ENCODE measurements at places on chromosomes 3 and 15. TPM values are rescaled to one million over a fixed set of nuclear protein-coding genes. Genes with fewer than 3 reads are reported as not detected.

SH2D7 gene
- total RNA-seq: not detected

OR4F15 gene
- total RNA-seq: 0.28 TPM

GRCh38 chr3:30894521-30895251 is at the start of gene GADL1:
Gene GADL1, minus strand, starts transcription at chr3:30894661. Its CDS starts 47 bp downstream, at chr3:30894614.
- DNase-seq: peak; percentile 8

DNA sequence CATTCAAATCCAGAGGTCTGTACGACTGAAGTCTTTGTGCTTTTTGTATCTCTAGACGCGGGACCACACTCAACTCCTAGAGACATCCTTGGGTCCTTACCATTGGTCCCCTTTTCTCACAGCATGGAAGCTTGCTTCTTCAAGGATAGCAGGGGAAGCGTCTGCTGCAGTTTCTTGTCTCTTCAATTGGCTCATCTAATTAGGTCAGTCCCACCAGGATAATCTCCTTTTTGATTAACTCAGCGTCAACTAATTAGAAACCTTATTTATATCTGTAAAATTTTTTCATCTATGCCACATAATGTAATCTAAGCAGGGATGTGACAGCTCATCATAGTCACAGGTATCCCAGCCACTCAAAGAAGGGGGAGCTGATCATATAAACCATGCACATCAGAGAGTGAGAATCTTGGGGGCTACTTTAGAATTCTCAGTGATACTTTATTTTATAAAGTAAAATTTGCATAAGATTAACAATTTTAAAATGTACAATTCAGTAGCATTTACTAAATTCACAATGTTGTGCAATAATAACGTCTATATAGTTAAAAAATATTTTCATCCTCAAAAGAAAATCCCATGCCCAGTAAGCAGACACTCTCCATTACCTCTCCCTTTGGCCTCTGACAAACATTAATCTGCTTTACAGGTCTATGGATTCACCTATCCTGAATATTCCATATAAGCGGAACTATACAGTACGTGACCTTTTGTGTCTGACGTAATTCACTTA is 47.5 kb upstream of the ZNF385D start:
- no peak for DNase-seq

DNA sequence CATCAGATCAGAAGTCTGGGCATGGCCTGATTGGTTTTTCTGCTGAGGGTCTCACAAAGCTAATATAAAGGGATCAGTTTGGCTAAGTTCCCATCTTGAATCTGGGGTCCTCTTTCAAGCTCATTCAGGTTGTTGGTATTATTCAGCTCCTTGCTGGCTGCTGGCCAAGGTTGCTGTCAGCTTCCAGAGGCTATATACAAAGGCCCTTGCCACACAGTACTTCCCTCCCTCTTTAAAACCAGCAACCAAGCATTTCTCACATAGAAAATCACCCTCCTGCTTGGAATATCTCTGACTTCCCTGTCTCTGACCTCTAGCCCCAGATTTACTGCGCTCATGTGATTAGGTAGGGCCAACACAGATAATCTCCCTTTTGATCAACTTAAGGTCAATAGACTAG is 442.9 kb downstream of the ERC2 start:
- DNase-seq: no peak

PPP1R14D gene
- not detected for total RNA-seq

TMCO5A gene
- not detected for total RNA-seq

SLC22A14 gene
- not detected for total RNA-seq

DNA sequence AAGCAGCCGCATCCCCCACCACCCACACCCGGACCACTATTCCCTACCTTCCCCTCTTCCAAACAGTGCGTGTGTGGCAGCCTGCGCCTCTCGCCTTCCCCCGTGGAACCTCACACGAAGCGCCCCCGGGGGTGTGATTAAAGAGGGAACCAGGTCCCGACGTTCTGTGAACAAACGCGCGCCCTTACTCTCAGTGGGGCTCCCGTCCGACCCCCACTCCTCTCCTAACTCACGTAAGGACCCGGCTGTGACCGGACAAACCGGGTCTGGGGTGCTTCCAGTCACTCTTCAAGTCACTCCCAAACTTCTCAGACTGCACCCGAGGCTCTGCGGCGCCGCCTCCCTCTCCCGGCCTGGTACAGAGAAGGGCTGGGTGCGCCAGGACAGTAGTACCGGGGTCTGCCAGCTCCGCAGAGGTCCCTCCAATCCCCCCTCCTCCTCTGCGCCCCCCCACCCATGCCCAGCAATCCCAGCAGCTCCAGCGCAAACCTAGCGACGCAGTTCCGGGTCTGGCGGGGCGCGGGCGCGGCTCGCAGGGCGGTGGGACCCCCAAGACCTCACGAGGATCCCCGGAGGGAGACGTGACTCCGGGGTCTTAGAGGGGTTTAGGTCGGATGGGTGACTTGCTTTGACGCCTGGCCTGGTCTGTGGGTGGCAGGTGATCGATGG is 574 bp downstream of the DUOXA1 start:
- no peak for DNase-seq

DNA sequence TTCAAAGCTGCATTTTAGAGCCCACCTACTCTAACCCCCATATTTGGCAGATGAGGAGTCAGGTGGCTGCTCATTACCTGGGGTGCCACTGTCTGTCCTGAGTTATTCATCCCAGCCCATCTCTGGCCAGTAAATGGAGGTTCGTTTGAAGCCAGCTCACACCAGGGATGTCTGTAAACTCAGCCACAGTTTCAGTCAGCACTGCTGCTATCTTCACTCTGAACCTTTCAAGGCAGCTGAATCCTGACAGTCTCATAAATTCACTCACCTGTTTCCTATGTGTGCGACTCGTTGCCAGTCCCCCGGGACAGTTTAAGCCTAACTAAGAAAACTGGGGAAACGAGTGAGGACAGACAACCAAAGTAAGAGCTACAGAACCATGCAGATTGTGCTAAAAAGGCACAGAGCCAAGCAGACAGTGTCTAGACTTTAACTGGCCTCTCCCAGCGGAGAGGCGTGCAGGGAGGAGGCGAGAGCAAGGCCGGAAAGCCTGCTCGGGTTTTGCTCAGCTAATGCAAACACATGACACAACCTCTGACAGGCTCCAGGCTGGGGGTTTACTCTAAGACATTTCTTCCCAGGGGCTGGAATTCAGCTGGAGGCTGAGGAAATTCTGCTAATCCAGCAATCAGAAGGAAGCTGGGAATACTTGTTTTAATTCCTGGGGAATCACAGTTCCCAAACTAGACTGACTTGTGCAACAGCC is 12.0 kb downstream of the FSTL1 start:
- DNase-seq: peak; percentile 93

DNA sequence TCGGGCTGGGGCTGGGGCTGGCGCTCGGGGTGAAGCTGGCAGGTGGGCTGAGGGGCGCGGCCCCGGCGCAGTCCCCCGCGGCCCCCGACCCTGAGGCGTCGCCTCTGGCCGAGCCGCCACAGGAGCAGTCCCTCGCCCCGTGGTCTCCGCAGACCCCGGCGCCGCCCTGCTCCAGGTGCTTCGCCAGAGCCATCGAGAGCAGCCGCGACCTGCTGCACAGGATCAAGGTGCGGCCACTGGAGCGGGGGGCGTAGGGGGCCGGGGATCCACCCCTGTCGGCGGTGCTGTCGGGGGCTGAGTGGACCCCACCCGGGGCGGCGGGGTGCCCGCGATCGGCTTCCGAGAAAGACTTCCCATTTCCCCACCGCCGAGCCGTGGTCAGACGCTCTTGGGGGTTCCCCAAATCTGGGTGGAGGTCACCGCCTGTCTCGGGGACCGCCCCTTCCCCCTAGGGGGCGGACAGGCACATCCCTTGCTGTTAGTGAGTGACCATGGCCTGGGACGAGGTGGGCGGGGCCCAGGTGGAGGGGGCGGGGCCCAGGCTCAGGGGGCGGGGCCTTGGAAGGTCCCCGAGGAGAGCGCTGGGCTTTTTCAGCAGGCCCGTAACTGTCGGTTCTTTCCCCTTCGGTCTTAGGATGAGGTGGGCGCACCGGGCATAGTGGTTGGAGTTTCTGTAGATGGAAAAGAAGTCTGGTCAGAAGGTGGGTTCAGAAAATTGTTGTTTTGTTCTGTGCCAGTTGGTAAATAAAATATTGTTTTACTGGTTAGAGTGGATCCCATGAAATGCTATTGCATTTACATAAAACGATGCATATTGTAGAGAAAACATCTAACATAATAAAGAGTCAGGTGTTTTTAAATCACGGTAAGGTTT is 578 bp downstream of the LACTB start:
- DNase-seq: peak; percentile 75

GRCh38 chr3:167203062-167203461 is 177.0 kb downstream of the ZBBX start:
- DNase-seq: no peak

DNA sequence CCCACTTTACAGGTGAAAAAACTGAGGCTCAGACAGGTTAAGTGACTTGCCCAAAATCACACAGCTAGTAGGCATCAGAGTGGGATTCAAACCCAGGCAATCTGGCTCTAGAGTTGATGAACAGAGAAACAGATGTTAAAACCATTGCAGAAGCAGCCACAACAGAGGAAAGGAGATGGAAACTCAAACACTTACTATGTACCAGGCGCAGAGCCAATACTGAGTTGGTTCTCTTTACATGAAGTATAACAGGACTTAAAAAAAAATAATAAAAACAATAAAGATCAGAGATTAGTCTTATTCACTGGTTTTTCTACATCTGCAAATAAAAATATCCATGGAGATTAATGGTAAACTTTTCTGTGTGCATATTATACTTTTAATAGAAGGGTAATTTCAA is 84.9 kb upstream of the SPATA12 start:
- peak; percentile 51 for DNase-seq

NR1I2 gene
- total RNA-seq: not detected

ARPP21 gene
- not detected for total RNA-seq

GRCh38 chr15:94040541-94041248 is 190.7 kb upstream of the MCTP2 start:
- DNase-seq: no peak

- no peak for DNase-seq
Observed at GRCh38 chr15:59236394-59236793, 29.8 kb downstream of the LDHAL6B start.

DNA sequence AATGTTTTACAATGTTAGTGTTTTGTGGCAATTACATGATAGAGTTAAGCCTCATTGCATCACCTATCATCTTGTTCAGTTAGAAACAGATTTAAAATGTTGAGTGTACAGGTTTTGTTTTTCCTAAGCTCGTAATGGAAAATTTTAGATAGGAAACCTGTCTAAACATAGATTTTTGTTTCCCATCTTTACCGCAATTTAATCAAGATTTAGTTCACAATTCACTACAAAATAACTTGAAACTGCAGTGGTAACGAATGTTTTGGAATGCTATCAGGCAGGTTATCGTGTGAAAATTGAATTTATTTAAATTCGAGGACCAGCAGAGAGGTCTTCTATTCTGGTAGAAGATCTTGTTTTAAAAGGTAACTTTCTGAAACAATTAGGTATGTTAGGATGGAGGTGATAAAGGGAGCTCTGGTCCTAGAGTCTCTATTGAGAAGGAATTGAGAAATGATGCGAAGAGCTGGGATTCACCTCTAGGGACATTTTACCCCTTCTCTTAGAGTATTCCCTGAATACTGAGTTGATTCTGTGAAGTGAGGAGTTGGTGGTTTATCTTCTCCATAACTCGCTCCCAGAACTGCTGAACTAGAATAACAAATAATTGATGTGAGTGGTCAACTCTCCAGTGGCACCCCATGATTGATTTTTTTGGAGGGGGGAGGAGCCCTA is 1.4 kb downstream of the DOCK3 start:
- no peak for DNase-seq

DNA sequence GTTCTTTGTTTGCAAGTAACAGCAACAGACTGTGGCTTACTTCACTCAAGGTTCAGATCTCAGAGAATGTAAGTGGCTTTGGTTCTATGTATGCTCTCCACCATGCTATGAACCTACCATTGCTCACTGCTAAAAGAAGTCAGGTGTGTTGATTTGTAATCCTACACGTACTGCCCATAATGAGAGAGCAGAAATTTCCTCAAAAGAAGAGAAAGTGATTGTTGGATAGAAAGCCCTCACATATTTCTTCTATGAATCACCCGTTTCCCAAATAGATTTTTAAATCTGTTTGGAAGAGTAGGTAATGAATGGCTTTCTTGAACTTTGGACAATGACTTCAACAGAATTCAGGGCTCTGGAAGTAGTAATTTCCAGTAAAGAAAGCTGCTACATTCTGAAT is 565.4 kb downstream of the ROBO2 start:
- no peak for DNase-seq

PGBD4 gene
- total RNA-seq: 1.9 TPM

PLA2G4E gene
- not detected for total RNA-seq

CORO2B gene
- total RNA-seq: 9.7 TPM

LIPC gene
- total RNA-seq: not detected

STRIT1 gene
- total RNA-seq: not detected

- DNase-seq: peak; percentile 53
Observed at GRCh38 chr15:85312929-85313331, 67.5 kb upstream of the AKAP13 start.

DNA sequence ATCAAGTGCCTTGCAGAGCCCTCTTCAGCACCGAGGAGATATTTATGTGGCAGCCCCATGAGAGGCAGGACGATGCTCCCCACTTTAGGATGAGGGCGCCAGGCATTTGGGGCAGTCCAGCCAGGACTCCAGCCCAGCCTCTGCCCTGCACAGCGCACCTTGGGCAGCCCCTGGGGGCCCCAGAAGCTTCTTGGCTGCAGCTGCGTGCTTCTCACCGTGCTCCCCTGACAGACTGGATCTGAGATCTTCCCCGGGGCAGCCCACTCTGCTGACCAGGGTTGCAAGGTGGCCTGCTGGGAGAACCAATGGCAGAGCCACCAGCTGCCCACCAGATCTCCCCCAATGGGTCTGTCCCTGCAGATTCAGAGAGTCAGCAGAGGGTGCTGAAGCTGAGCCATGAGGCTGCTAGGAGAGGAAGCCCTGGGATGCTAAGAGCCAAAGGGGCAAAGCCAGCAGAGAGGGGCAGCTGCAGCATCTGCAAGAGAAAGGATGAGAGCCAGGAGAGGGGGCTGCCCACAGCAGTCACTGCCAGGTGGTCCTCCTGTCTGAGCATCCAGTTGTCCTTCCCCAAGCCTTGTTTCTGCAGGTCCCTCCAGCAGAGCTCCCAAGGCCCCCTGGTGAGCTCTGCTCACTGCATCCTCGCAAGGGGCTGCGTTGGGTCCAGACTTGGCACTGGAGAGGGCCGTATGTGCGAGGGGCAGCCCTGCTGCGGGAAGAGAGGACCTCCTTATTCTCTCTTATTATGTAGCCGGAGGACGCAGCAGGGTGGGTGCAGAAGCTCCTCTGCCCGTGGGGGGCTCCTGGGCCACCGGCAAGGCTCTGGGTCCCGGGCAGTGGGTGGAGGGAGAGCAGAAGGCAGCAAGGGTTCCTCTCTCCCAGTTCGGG is 14.7 kb upstream of the KLF13 start:
- no peak for DNase-seq

DNA sequence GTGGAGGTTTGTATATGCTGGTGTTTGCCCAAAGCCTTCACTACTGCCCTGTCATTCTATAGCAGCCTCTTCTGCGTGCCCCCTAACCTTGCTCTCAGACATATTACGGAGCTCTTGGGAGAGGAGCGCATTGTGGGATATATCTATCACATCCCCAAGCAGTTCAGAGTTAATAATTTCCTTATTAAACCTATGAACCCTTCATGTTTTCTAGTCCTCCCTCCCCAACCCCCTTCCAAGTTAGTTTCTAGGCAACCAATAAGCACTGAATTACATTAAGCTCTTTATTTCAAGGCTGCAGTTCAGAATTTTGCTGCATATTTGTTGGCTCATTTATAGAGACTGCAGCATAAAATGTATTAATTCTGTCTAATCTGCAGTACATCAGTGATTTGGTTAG is 57.3 kb upstream of the GRM7 start:
- no peak for DNase-seq

ST8SIA2 gene
- not detected for total RNA-seq

All from IMR-90 (cell line).